Left colon (tissue), 2 donors: ENCODE measurements at places on chromosomes 1 and 21. TPM values are rescaled to one million over a fixed set of nuclear protein-coding genes. Genes with fewer than 3 reads are reported as not detected.

NHLH1 gene
- total RNA-seq, result 0.20 TPM

DNA sequence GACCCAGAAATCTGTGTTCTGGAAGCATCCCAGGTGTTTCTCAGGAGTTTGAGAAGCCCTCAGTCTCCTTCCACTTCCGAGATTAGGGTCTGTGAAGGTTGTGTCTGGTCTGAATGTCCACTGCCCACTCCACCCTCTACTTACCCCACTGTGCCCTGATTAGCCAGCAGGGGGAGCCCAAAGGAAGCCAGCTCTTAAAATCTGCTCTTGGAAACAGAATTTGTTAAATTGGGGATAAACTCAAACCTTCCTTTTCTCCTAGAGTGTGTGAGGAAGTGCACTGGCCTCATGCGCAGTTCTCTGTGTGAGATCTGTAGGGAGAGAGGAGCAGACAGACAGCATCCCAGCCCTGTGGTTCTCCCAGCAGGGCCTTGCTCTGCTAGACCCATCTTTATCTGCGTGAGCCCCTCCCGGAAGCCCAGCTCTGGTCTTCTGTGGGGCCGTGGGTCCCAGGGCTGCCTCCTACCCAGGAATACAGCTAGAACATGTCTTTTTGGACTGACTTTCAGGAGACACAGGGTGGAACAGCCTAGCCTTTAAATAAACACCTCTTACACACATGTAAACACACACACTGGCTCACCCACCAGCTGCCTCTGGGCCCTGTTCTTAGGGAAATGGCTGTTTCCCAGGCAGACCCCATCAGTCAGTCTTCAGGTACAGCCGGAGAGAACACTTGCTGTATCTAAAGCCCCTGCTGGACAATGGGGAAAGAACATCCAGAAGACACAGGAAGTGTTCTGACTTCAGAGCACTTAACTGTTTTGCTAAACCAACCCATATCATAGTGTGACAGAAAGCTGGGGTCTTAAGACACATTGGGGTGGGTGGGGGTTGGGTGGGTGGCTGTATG, 52.2 kb downstream of the SMYD2 start:
- no peak for DNase-seq

GRCh38 chr1:119767486-119767885, 1.2 kb downstream of the HMGCS2 start:
- no peak for DNase-seq

DNA sequence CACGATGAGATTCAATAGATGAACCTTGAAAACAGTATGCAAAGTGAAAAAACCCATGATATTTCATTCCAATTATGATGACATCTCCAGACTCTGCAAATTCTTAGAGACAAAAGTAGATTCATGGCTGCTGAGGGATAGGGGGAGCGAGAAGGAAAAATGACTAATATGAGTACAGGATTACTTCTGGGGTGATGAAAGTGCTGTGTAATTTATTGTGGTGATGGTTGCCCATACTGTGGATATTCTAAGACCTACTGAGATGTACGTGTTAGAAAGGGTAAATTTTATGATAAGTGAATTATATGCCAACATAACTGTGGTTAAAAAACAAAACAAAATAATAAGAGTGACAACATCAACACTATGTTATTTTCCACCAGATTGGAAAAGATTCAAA, 18.9 kb upstream of the RGS7 start:
- no peak for DNase-seq

- DNase-seq, result no peak
Measured at GRCh38 chr1:24955161-24955560, 25.1 kb upstream of the RUNX3 start.
